Colonic mucosa (tissue), 4 donors: ENCODE measurements at places on chromosomes 3 and 15.

- DNase-seq = no peak
Observed at GRCh38 chr15:57415602-57416001, 39.3 kb downstream of the CGNL1 start.

DNA sequence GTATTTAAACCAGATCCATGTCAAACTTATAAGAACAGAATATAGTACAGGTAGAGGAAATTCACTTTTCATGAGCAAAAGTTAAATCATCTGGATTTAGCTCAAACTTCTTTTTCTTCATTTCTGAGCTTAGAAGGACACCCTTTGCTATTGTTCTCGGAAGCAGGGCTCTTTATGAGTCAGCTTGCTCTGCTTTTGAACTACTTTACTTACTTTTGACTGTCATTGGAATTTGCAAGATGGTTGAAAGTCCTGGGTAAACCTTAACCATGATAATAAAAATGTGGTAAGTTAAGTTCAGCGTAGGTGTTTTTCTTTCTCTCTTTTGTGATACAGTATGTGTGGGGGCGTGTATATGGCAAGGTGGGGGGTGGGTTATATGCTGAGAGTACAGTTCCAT, 312.7 kb upstream of the DPH6 start:
- DNase-seq = no peak

DNA sequence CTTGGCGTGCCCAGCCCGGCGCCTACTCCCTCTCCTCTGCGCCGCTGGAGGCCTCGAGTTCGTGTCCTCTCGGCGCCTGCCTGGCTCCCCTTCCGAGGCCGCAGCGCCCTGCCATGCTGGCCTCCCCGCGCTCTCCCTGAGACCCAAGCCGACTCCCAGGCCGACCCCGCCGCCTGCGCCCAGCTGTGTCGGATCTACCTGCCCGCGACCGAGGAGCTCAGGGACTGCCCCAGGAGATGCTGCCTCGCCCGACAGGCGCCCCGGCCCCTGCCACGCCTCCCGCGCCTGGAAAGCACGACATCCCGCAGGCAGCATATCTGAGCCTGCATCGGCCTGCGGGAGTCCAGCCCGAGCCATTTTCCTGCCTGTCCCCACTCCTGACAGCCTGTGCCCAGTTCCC, 16.1 kb downstream of the PAQR9 start:
- no peak for DNase-seq

GRCh38 chr15:60070838-60071493, 66.9 kb downstream of the FOXB1 start:
- no peak for DNase-seq

DNA sequence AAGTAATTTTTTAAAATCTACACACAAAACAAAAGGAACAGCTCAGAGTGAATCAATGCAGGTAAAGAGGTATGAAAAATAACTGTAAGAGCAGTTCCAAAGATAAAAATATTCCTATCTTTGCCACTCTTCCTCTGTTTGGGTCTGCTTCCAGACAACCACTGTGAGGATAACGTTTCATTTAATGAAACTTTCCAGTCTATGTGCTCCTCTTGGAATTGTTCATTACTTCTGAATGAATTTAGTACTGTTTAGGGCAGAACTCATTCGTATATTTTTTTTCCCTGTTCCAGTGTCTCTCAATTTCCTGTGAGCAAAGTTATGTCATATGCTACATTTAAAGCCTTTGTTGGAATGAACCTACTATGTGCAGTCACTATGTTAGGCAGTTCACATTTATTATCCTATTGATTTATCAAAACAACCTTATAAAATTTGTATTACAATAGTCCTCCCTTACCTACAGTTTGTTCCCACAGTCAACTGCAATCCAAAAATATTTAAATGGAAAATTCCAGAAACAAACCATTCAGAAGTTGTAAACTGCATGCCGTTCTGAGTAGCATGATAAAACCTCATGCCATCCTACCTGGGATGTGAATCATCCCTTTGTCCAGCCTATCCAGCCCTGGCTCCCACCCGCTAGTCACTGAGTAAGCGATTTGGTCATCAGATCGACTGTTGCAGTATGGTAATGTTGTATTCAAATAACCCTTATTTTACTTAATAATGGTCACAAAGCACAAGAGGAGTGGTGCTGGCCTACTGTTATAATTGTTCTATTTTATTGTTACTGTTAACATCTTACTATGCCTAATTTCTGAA, 98.1 kb downstream of the TMCC1 start:
- DNase-seq = no peak

DNA sequence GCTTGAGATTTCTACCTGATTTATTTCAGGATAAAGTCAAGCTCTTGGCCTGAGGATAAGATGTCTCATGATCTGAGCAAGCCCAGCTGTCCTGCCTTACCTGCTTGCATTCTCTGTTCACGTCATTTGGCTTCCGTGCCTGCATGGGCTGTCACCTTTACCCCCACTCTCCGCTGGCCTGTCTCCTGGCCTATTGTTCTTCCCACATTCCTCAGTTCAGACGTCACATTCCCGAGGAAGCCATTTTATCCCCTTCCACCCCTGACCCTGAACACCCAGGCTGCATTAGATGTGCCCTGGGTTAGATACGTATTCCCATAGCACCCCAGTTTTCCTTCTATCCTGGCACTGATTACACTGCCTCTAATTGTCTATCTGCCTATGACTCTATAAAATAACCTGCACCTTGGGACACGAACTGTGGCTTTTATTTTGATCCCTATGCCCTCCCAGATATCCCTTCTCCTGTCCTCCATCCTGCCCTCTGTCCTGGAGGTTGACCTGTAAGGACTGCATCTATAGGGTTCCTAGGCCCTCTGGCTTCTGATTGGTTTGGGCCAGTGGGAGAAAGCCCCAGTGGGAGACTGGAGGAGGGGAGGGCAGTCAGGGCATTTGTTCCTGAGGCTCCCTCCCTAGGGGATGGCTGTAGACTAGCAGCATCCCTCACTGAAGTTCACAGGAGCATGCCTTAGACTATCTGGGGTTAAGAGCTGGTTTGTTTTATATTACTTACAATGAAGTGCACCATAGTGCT, 19.2 kb upstream of the UBE2Q2 start:
- no peak for DNase-seq

- no peak for DNase-seq
Observed at GRCh38 chr3:134464689-134465365, 21.0 kb downstream of the ANAPC13 start.

GRCh38 chr3:139564294-139564861, 24.8 kb upstream of the RBP1 start:
- no peak for DNase-seq

DNA sequence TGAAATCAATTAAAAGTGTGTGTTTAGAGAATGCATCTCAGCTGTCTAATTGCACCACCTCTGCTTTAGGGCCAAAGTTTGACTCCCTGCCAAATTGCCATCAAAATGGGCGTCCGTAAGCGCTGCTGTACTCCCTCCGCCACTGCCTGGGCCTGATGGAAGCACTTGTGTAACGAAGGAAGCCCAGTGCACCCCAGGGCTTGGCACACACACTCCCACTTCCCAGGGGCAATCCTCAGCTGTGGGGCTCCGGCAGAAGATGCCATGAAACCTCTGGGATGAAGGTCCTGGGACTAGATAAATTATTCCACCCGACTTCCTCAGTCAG, 137.8 kb downstream of the RORA start:
- DNase-seq = no peak
